Cortex of kidney (tissue), 1 donor: ENCODE measurements at places on chromosomes 2 and 18.

DNA sequence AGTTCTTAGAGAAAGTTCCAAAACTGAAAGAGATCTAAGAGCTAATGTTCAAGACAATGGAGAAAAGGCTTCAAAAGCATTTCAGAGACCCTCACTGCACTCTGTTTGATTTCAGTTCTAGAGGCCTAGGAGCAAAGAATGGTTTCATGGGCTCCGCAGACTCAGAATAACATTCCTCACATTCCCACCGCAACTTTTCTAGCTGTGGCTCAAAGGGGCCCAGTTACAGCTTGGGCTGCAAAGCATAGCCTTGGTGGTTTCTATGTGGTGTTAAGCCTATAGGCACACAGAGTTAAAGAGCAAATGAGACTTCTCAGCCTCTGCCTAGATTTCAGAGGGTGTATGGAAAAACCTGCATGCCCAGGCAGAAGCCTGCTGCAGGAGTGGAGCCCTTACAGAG lies 73.0 kb downstream of the FSIP2 start:
- DNase-seq = no peak

DNA sequence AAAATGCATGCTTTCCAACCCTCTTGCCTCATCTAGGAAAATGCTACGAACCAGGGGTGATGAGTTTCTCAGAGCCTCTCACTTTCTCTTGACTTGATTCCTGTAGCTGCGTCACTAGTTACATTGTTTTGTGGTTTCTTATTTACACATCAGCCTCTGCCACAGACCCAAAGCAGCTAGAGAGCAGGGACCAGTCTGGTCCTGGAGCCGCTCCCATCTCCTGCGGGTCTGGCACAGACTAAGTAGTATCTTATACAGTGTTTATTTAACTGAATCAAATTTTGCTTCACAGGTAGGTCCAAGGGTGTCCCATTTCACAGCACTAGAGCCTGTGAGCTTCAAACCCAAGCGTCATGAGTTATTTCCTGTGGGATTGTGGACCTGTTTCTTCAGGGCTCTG lies 310.5 kb downstream of the MYCN start:
- DNase-seq = no peak

- no peak for DNase-seq
Measured at GRCh38 chr2:113124181-113124961, 3.0 kb upstream of the IL1RN start.

GRCh38 chr2:218217360-218218267 lies 625 bp downstream of the ARPC2 start:
- no peak for DNase-seq

DNA sequence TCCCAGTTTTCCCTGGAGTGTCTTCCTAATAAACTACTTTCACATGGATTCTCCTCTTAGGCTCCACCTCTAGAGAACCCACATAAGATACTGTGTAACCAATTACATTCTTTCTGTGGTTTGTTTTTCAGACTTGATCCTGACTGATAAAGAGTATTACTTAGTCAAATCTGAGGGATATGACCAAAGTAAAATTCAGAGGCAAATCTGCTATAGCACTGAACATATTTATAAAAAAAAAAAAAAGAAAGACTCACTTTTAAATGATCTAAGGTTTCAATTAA lies 13.9 kb downstream of the CKAP2L start:
- DNase-seq = no peak

GRCh38 chr2:235746257-235746934 lies 252.6 kb downstream of the AGAP1 start:
- no peak for DNase-seq

DNA sequence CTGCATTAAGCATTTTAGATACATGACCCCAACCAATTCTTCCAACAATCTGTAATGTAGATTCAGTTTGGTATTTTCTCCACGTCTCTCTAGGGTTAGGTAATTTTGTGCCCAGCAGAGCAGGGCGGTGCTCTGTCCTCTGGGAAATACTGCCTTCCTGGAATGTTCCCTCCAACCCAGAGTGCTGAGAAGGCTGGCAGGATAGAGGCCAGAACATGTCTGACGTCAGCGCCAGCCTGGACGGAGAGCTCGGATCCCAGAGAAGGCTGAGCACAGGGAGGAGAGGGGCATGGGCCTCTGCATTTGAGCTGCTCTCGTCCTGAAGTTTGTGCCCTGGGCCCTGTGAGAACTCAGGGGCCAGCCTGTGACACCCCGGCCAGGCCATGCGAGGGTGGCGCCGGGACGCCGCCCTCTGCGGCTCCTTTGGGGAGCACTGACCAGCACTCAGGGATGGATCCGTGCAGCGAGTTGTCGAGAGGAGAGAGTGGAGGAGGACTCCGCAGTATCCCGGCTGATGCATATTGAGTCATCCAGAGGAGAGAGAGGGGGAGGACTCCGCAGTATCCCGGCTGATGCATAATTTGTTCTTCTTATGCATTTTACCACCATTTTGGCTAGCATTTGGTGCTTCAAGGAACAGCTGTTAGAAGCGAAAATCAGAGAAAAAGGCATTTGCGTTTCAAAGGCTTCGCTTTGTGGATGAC lies 80.0 kb upstream of the PXDN start:
- DNase-seq = no peak

- no peak for DNase-seq
Measured at GRCh38 chr2:47568164-47568850, 165.4 kb downstream of the MSH2 start.

DNA sequence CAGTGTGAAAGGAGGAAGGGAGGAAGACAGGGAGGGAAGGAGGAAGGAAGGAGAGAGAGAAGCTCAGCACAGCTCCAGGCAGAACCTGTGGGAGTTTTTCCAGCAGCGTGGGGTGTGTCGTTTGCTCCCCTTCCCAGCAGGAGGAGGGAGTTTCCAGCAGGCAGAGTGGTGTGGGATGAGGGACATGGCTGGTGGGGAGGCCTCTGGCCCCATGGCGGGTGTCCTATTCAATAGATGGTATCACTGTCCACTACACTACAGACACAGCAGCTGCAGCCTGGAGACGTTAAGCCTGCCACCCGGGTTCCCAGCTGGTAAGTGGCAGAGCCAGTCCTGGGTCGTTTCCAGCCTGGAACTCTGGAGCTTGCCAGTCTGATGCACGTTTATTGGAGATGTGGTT lies 44.7 kb downstream of the GLI2 start:
- DNase-seq = no peak

GRCh38 chr2:138507267-138507666 lies 5.7 kb downstream of the SPOPL start:
- no peak for DNase-seq

DNA sequence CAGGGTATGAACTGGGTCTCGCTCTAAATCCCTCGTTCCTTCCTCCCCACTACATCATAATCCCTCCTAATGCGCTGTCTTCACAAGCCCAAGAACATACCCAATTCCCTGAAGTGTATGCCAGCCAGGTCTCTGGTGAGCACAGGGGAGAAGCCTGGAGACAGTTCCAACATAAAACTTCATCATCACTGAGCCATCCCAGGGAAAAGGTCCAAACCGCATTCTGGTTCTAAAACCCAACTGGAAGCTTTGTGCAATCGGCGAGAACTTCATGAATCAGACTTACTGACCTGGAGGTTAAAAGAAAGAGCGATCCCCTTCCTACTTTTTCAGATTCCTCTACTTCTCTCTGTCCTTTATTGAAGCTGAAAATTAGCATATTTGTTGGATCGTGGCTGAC lies 132.7 kb downstream of the ALPK2 start:
- DNase-seq = no peak

DNA sequence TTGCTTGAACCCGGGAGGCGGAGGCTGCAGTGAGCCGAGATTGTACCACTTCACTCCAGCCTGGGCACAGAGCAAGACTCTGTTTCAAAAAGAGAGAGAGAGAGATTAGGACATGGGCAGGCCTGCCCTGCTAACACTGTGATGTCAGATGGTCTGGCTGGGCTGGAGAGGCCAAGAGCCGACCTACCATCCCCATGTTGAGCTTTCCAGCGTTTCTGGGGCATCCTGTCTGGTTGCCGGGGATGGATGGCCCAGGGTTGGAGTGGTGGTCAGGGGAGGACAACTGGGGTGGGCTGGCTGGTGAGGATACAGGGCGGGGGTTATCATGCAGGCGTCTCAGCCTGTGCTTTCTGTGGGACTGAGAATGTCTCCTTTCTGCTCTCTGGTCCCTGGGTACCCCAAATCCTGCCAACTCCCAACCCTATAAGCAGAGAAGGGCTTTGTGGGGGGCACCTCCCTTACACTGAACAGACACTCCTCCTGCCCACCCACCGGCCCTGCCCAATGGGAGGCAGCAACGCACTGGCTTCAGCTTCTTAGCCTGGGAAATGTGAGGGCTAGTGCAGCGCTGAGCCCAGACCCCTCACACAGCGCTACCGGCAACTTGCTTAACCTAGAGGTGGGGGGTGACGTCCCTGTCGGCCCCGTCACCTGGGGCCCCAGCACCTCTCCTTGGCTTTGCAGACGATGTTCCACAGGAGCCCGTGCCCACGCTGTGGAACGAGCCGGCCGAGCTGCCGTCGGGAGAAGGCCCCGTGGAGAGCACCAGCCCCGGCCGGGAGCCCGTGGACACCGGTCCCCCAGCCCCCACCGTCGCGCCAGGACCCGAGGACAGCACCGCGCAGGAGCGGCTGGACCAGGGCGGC lies 5.4 kb downstream of the SNORC start:
- no peak for DNase-seq

DNA sequence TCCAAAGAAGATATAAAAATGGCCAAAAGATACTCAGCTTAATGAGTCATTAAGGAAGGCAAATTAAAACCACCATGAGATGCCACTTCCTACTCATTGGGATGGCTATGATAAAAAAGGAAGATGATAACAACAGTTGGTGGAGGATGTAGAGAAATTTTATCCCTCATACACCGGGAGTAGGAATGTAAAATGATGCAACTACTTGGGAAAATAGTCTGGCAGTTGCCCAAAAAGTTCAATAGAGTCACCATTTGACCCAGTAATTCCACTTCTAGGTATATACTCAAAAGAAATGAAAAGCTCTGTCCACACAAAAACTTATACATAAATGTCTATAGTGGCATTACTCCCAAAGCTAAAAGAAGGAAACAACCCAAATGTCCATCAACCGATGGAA lies 10.1 kb upstream of the SULT1C2 start:
- no peak for DNase-seq

DNA sequence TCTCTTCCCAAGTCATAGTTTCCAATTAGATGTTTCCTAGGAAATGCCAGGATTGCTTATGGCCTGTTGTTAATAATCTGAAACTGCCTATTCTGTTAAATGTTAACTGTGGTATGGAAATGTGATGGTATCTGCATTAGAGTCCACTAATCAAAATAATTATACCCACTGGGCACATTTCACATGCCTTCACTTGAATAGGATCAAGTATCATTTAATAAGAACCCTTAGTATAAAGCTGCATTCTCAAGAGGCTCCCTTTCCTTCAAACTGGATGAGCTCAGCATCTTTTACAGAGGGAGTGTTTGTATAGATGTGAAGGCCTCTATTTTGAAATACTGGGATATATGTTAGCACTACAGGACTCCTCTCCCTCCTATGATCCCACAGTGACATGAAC lies 477.2 kb upstream of the VRK2 start:
- DNase-seq = no peak

- no peak for DNase-seq
Measured at GRCh38 chr2:116696223-116696622, 1118.3 kb upstream of the DDX18 start.

DNA sequence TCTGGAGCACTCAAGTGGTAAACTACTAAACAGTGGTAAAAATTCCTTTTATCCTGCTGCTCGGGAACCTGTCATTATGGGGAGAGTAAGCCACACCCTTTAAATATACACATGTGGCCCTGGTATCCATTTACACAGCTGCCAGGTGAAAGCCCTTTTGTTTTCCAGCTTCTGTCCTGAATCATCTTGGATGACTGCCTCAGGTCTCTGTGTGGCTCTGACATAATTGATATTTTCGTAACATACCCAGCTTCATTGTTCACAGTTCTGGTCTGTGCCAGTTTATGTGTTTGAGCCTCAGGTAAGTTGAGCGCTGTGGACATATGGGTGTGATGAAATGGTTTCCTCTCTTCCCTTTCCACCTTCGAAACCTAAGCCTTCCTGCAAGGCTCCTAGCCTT lies 15.7 kb upstream of the TTC39C start:
- no peak for DNase-seq

GRCh38 chr2:85707304-85707703 lies 13.1 kb downstream of the GNLY start:
- no peak for DNase-seq
